Right renal pelvis (tissue), 4 donors: ENCODE measurements at places on chromosomes 1 and 21. TPM values are rescaled to one million over a fixed set of nuclear protein-coding genes. Genes with fewer than 3 reads are reported as not detected.

Gene HAPLN2
- 0.45 TPM for polyA plus RNA-seq

- DNase-seq: no peak
These were observed 7.0 kb downstream of the TCHH start for GRCh38 chr1:152107984-152108881.

Gene ERG
- polyA plus RNA-seq: 20.3 TPM

DNA sequence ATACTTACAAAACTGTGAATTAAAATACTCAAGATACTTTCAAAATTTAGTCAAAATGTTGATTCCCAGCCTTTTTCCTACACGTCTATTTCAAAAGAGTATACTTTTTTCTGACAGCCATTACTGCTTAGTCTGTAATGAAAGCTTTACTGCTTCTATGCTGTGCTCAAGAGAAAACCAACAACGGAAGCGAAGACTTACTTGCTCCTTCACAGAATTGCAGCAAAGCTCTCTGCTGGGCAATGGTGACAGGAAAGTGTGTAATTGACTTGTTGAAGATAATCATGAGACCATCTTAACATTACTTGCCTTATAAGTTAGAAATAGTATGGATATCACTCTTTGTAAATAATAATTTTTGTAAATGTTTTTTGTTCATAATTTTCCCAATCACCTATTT, 1.7 kb upstream of the DYNLT5 start:
- no peak for DNase-seq

GRCh38 chr1:209926045-209926444, 12.0 kb upstream of the SYT14 start:
- no peak for DNase-seq

DNA sequence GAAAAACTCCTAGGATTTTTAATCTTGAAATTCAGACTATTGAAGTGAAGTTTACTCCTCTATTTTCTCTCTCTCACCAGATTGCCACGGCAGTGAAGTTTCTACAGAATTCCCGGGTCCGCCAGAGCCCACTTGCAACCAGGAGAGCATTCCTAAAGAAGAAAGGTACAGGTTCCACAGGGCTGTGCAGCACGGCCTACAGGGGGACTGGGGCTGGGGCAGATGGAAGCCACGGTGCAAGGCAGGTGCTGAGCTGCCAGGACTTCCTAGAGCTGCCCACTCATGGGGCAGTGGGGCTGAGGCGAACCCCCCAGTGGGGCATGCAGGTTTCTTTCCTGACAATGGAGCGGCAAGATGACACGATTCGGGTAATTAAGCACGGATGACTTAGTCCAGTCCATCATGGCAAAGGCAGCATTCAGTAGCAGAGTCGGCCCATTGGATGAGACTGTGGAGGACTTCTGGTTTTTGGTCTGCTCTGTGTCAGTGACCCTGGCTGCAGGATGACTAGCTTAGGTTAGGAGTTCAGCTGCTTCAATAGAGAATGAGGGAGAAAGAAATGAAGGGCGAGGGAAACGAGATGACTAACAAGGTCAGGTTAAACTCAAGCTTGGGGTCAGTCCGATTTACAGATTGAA, 61.5 kb downstream of the PEX14 start:
- DNase-seq: no peak

GRCh38 chr21:36567216-36567885, 87.4 kb upstream of the CLDN14 start:
- DNase-seq: no peak

Gene DNAH14
- polyA plus RNA-seq: 14.4 TPM

GRCh38 chr1:59290193-59290949, 6.5 kb upstream of the FGGY start:
- DNase-seq: no peak

GRCh38 chr21:41411449-41412089, 14.5 kb upstream of the MX1 start:
- no peak for DNase-seq

Gene PRSS38
- not detected for polyA plus RNA-seq

Gene SPRR2G
- polyA plus RNA-seq: not detected

Gene TSHB
- not detected for polyA plus RNA-seq

GRCh38 chr1:5847013-5847659, 145.1 kb downstream of the NPHP4 start:
- DNase-seq: peak; percentile 40

Gene NLRP3
- polyA plus RNA-seq: 1.1 TPM

DNA sequence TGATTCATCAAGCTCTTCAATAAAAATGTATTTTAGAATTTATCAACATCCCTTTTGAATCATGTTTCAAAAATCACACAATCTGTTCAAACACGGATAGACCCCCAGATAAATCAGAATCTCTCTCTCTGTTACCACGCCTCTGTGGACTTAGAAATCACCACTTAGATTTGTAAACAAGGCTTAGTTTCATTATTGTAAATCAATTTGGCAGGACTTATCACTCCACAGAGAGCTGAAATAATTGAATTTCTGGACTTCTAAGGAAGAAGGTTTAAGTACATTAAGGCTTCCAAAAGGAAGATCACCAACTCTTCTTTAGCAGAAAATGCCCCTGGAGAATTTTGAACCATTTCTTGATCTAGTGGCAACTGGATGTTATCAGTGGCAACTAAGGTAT, 100.4 kb downstream of the APP start:
- no peak for DNase-seq

Gene F13B
- polyA plus RNA-seq: not detected
